EH (cell line): ENCODE measurements at places on chromosomes 13 and 19.
A peak's percentile ranks its signal among the peaks of the same experiment; 100 is the strongest.

DNA sequence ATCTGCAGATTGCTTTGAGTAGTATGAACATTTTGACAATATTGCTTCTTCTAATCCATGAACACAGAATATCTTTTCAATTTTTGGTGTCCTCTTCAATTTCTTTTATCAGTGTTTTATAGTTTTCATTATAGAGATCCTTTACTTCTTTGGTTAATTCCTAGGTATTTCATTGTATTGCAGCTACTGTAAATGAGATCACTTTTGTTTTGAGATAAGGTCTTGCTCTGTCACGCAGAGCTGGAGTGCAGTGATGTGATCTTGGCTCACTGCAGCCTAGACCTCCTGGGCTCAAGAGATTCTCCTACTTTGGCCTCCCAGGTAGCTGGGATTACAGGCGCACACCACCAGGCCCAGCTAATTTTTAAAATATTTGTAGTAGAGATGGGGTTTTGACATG lies 9.8 kb downstream of the CYP2A7 start:
- no peak for DNase-seq

- DNase-seq = no peak
These were observed 6.1 kb upstream of the C13orf46 start for GRCh38 chr13:113979791-113980471.

GRCh38 chr19:5913739-5914357 lies at the start of gene CAPS:
TSS of gene CAPS (plus strand) at chr19:5914254. CDS start at chr19:5914407, 153 bp downstream.
- peak; percentile 79 for DNase-seq

GRCh38 chr19:18893587-18894253 lies 2.2 kb downstream of the CERS1 start:
- no peak for DNase-seq

DNA sequence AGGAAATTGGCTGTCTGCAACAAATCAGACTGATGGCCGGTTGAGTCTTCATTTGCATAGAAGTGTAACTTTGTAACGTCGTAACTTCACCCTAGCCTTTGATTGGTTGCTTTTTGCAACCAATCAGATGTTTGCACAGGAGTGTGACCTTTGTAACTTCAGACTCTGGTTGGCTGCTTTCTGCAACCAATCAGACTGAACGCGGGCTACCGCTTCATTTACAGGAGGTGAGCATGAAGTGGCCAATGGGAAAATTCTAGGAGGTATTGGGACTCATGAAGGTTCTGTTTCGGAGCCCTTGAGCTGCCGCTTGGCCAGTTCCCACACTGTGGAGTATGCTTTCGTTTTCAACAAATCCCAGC lies 441 bp upstream of the ZNF559 start:
- peak; percentile 83 for DNase-seq

DNA sequence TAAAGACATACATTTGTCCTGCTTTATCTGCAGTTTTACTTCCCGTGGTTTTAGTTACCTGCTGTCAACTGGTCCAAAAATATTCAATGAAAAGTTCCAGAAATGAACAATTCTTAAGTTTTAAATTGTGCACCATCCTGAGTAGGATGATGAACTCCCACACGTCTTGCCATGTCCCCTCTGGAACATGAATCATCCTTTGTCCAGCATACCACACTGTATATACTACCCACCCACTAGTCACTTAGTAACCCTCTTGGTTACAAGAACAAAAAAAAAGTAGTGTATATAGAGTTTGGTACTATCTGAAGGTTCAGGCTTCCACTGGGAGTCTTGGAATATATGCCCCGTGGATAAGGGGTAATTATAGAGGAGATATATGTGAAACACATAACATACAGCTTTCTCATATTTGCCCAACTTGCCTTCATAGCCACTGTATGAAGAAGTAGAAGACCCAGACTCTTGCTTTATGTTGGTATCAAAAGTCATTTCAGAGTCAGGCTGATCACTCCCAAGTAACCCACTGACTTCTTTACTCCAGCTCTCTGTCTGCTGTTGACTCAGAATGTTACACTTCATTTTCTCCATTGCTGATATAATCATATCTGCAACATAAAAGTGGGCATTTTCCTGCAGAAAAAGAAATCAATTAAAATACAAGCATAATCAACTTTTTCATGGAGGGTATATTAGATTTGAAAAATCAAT lies 19.3 kb downstream of the RUBCNL start:
- DNase-seq = peak; percentile 64

DNA sequence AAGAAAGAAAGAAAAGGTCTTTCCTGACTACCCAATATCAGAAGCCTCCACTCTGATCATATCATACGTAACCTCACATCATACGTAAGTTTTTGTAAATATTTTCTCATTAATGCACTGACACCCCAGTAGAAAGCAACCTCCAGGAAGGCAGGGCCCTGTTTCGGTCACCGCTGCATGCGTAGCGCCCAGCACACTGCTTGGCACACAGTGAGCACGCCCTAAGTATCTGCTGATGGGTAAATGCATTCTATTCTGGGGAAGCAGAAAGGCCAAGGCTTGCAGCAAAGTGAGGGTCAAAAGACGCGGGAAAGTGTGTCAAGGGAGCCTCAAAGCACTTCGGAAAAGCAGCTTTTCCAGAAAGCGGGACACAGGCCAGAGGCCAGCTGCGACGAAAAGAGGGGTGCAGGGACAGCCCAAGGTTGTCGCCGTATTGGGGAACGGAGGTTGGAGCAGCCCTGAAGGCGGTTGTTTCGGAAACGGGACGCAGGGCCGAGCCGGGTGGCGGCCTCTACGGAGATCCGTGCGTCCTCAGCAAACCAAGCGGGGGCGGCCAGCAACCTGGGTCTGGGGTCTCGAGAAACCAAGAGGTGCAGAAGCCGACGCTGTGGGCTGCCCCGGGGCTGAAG lies 463 bp downstream of the SUGP1 start:
- DNase-seq = no peak

- peak; percentile 15 for DNase-seq
These were observed 4.9 kb downstream of the THAP8 start for GRCh38 chr19:36049080-36049698.

GRCh38 chr13:36331280-36331679 lies 14.9 kb downstream of the SPART start:
- DNase-seq = no peak

GRCh38 chr19:5139583-5140325 lies 170.8 kb downstream of the KDM4B start:
- DNase-seq = no peak

- peak; percentile 100 for DNase-seq
These were observed at the start of gene AP2S1 for GRCh38 chr19:46850228-46851203. TSS of gene AP2S1 (minus strand) at chr19:46850846. CDS start at chr19:46850766, 80 bp downstream.

DNA sequence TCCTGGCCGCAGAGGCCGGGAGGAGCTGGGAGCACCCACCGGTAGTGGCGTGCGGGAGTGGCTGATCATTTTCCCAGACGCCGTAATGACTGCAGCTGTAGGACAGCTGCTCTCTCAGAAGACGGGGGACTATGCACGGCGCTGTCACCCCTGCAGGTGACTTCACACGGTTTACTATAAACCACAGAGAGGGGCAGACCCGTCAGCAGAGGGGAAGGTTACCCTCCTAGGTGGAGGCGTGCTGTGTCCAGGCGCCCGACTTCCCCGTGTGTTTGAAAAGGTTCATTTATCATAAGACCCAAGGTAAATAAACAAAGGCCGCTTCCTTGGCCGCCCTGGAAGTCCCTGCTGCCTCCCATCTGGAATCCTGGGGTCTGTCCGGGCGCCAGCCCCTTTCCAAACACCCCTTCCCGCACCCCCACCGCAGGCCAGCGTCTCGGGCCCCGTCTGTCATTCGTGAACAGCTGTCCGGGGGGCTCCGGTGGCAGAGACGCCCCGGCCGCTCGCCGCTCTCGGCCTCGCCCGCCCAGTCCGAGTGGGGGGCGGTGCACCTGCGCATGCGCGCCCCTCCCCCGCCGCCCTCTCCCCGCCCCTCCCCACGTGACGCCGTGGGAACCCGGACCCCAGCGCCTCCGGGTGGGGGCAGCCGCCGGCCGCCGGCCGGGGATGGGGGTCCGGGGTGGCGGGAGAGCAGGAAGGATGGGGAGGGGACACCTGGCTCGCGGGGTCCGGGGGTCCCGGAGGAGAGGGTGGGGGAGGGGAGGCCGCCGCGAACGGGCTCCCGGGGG lies 915 bp downstream of the SHC2 start:
- DNase-seq = peak; percentile 37

GRCh38 chr19:56617531-56617930 lies 22.4 kb downstream of the ZNF71 start:
- no peak for DNase-seq

- DNase-seq = peak; percentile 57
These were observed 30.1 kb downstream of the WDFY2 start for GRCh38 chr13:51614350-51614786.

DNA sequence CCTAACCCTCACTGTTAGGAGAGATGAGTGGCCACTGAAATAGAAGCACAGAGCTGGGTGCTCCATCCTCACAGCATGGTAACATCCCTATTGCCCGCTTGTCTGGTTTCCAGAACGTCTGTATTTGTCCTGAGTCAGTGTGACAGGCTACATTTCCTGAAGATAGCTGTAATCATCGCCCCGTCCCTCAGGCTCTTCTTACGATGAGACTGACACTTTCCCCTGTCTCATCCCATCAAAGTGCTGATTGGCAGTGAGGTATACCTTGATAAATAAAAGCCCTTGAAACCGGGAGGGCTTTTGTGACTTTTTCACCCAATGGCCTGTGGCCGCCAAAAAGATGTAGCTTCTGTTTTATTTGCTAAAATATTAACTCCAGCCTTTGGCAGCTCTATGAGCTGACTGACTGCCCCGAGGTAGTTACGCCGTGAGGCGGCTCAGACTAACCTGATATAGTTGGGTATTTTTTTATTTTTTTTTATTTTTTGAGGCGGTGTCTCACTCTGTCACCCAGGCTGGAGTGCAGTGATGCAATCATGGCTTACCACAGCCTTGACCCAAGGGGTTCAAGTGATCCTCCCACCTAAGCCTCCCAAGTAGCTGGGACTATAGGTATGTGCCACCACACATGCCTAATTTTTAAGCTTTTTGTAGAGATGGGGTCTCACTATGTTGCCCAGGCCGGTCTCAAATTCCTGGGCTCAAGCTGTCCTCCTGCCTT lies 5.7 kb upstream of the LRRC4B start:
- no peak for DNase-seq

DNA sequence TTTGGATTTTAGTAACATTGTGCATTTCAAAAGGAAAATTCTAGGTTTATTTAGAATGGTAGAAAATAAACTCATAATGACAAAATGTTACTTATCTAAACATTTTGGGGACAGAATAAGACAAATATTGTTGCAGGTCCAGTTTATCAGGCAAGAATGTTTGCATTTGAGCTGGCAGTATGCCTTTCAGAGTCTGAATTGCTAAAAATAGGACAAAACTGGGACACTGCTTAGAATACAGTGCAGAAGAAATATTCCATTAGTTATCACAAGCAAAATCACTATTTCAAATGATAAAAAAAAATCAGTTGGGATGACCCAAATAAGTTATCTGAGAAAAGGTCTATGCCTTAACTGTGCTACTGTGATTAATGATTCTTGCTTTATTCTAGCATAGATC lies 870.3 kb upstream of the MIR17HG start:
- DNase-seq = no peak

DNA sequence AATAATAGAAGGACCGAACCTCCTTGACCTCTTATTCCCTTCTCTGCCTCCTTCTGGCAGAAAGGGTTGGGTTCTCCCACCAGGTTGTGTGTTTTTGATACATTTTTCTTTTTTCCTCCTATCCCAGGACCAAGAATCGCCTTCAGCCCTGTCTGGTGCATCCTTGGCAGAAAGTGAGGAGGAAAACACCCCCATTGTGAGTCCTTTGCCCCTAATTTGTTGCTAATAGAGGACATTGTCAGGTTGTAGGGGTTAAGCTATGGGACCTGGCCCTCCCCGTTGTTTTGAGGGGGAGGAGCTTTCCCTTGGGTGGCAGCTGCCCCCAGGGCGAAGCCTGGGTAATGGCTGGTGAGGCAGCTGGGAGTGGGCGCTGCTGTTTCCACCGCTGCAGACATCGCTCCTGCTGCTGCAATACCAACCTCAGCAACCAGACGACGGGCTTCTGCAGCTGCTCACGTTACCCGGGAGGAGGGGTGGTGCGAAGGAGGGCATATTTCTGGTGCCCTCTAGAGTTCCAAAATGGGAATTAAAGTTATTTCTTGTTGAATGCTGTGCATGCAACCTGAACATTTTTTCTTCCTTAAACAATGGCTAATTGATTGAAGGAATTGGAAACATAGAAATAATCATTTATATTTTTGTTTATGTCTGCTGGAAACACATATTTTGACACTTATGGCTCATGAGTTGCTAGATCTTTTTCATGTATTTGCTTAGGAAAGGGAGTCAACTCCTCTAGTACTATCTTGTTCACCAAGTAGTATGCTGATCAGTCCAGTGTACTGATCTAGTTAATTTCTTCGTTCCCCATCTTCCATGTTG lies 1.5 kb downstream of the ZMYM2 start:
- peak; percentile 90 for DNase-seq

DNA sequence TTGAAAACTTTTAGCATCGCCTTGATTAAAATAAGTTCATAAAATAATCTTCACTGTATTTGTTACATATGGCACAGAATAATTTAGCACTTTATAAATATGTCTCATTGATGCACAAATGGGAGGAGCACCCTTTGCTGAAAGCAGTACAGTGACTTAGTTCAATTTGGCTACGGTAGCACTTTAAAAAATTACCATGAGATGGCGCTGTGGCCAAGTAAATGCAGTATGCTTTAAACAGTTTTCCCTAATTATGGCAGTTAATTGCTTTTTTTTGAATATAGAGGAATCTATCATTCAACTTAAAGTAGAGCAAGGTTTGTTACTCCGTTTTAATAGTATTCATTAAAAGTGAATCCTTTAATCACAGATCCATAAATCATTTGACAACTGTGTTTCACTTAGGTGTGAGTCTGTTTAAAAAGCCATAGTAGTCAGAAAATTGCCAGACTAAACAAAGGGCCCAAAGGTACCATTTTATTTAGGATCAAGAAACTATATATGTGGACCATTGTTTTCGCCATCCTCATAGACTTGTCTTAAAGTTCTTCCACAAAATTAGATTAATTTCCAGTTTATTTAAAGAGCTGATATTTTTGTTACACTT lies 34.7 kb upstream of the ESD start:
- DNase-seq = peak; percentile 60

DNA sequence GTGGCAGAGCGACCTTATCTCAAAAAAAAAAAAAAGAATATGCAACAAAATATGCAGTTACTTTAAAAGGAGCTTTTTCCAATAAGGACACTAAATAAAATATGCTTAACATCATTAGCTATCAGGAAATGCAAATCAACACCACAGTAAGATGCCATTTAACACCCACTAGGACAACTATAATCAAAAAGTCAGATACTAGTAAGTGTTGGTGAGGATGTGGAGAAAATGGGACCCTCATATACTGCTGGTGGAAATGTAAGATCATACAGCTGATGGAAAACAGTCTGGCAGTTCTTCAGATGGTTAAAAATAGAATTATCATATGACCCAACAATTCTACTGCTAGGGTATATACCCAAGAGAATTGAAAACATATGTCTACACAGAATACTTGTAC lies 24.5 kb upstream of the AKT2 start:
- DNase-seq = no peak

- no peak for DNase-seq
These were observed 4.0 kb downstream of the GNA11 start for GRCh38 chr19:3098141-3098514.

- no peak for DNase-seq
These were observed 25.4 kb downstream of the ZNF90 start for GRCh38 chr19:20103091-20103740.
